ENCODE measurements at places on chromosomes 2 and 18.
A peak's percentile ranks its signal among the peaks of the same experiment; 100 is the strongest.

DNA sequence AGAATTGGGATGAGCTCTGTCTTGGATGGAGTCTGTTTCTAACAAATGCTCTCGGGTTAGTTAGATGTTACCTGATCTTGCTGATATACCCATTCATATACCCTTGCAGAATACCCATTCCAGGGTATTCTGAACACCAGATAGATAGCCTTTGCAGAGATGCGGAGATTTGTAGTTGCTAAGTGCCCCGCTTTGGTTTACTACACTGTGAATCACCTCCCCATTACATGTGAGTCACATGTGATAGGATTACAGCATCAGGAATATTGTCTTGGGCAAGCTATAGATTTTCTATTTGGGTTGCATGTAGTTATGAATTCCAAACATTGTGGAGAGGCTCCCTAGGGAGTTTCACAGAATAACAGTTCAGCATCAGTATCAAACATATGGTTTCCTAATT lies 3.8 kb downstream of the VSNL1 start:
- no peak for DNase-seq

DNA sequence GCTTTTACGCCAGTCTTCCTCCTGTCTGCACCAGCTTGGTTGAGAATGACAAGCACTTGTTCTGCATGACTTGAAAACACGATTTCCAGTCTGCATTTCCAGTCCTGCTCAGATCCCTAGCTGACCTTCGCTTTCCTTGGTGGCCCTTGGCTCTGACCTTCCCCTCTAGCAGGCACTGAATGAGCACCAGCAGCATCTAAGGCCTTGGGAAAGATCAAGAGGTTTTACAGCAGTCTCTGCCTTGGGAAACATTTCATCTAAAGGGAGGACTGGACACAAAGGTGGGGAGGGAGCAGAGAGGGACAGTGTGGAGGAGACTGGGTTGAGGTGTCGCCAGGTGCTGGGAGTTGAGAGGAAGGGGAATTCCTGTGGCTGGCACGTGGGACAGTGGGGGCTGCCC lies 30.5 kb downstream of the NTSR2 start:
- DNase-seq = no peak

DNA sequence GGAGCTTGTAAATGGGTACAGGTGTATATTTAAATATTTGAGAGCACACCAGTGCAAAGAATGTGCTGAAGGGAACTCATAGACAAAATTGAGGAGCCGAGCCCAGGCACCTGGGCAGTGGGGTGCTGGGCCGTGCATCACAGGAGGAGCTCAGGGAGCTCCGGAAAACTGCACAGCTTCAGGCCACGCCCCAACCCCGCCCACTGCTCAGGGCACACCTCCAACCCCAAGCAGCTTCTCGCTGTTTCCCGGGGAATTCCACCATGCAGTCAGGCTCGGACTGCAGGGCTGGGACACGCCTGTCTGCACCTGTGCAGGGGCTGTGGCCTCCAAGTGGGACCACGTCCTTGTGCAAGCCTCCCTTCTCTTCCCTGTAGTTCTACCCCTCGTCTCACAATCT lies 243.0 kb downstream of the HDAC4 start:
- peak; percentile 72 for DNase-seq

- peak; percentile 83 for DNase-seq
Observed at GRCh38 chr2:207337234-207338219, 171.8 kb upstream of the KLF7 start.

GRCh38 chr2:240812301-240812680 lies 7.7 kb downstream of the KIF1A start:
- DNase-seq = no peak

DNA sequence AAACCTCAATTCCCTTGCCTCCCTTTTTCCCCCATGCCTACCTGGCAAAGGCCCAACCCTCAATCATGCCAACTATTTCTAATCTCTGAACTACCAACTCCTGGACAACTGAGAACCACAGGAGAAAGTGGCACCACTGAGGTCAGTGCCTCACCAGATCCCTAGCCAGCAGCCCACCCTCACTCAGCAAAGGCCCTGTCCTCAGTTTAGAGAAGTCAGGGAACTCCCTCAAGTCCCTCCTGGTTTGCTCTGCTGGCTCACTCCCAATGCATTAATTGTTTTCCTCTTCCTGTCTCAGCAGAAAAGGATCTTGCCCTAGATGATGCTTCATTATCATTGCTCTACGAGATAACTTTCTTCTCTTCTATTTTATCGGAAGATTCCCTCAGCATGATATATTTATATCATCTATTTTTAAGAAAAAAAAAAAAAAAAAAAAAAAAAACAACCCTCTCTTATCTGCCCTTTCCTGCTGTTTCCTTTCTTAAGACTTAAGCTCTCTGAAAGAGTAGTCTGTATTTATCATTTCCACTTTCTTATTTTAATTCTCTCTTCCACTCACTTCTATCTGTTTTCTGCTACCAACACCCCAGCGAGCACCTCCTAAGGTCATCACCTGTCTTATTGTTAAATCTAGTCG lies 22.7 kb upstream of the ZBTB14 start:
- DNase-seq = no peak

- no peak for DNase-seq
Observed at GRCh38 chr2:101895039-101895438, 96.7 kb upstream of the IL1R2 start.

DNA sequence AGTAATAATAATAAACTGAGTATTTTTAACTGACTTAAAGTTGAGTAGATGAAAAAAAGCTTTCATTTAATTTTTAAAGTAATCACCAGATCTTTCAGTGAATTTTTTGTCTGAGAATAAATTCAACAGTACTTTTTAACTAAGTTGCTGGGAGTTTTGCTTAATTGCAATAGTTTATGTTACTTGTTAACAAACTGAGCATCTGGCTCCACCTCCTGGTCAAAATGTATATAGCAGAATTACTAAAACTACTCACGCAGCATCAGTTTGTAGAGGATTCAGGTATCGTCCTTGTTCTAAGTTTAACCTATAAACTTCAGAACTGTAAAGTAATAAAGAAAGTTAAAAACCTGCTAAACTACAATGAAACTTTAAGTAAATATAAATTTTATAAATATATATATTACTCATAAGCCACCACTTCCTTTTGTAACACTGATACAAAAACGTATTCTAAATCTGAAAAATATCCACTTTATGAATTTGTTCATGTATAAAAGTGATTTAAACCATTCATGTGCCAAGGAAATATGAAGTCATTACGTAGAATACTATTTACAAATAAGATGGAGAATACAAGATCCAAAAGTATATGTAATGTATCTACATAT lies 21.3 kb downstream of the NOL10 start:
- DNase-seq = no peak

DNA sequence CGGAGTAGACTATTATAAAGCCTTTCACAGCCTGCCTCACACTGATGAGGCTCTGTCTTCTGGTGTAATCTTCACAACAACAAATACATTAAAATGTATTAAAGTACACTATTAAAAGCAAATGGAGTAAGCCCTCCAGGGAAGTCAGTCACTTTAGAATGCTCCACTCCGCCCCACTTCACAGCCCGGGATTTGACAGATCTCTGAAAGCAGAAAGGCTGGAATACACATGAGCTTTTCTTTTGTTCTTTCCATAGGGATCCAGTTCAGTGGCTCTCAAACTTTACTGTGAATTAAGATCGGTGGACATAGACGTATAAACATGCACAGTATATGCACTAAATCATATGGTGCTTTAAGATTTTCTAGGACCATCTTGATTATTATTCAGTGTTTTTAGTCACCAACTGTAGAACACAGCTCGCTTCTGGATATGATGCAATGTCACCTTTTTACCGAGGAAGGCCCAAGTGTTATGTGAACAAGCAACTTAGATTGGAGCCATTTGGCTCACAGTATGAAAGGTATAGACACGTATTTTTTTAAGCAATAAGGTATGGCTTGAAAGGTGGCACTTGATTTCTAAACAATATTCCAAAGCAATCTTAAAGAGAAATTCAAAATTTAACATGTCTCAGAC lies 151.1 kb downstream of the PRKCE start:
- no peak for DNase-seq

DNA sequence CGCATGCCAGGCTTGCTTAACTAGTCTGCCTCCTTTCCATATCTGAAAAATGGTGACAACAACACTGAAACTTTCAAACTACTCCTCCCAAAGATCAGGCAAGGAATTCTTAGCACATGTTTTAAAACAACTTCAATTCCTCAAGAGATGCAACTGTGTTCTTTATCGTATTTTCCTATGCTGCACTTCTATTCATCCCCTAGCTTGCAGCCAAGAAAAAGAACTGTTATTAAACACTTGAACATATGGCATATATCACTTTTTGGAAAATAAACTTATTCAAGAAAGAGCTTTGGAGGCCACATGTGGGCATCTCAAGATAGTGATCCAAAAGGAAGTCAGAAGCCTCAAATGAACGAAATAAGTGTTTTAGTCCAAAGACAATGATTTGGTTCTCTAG lies 75.6 kb upstream of the STAM2 start:
- no peak for DNase-seq

DNA sequence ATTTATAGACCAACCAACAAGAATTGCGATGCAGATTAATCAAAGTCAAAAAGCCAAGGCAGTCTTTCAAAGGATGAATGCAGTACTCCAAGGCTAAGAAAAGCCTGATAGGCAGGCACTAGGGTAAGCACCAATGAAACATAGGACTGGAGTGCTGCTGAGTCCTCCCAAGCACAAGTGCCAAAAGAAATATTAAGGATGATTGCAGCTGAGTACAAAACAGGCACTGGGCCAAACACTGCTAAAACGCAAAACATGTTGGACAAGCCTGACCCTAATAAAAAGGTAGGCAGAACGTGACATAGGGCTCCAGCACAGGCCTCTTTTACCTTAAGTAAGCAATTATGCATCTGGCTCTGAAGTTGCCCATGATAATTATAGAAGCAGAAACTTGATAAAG lies 160.1 kb upstream of the LRP1B start:
- no peak for DNase-seq

DNA sequence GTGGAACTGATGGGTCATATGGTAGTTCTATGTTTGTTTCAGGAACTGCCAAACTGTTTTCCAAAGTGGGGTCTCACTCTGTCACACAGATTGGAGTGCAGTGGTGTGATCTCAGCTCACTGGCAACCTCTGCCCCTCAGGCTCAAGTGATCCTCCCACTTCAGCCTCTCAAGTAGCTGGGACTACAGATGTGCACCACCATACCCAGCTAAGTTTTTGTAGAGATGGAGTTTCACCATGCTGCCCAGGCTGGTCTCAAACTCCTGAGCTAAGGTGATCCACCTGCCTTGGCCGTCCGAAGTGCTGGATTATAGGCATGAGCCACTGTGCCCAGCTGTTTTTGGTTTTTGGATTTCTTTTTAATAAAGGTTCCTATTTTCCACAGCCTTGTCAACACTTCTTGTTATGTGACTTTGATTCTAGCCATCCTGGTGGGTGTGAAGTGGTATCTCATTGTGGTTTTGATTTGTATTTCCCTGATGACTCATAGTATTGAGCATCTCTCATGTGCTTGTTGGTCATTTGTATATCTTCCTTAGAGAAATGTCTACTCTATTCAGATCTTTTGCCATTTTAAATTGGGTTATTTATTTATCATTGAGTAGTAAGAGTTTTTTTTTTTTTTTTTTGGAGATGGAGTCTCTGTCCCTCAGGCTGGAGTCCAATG lies 22.8 kb downstream of the NPC1 start:
- no peak for DNase-seq

GRCh38 chr2:226581004-226581403 lies 218.6 kb downstream of the IRS1 start:
- no peak for DNase-seq

- peak; percentile 66 for DNase-seq
Observed at GRCh38 chr2:162317861-162318327, 590 bp downstream of the IFIH1 start.

DNA sequence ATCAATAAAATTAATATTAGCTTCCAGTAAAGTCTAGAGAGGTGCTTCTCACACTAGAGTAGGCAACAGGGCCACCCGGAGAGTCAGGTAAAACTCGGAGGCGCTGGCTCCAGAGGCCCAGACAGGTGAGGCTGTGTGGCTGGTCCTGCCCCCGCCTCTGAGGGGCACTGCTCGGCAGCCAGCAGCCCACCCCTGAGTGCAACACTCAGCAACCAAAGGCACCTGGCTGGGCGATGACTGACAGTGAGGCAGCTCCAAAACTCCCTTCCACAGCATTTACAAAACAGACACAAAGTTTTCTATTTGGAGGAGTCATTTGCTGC lies 138.8 kb upstream of the ID2 start:
- peak; percentile 50 for DNase-seq

DNA sequence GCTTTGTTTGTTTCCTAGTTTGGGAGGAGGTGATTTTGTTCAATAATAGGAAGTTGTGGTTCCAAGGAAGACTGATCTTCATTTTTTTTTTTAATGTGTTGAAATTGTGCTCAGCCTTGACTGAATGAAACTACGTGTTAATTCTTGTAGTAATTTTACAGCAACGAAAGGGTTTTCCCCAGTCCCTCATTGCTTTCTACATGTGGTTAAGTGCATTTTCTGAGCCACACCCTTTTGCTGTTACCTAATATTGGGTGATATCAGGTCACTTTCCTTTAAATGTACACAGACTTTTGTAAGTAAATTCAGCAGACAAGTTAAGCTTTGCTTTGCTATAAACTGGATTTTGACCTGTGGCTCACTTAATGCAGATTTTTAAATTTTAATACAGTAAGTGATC lies 73.6 kb downstream of the OTX1 start:
- DNase-seq = no peak

- DNase-seq = no peak
Observed at GRCh38 chr18:23878336-23878900, 136.1 kb upstream of the TTC39C start.

- no peak for DNase-seq
Observed at GRCh38 chr2:218722419-218722818, 11.8 kb downstream of the TTLL4 start.

DNA sequence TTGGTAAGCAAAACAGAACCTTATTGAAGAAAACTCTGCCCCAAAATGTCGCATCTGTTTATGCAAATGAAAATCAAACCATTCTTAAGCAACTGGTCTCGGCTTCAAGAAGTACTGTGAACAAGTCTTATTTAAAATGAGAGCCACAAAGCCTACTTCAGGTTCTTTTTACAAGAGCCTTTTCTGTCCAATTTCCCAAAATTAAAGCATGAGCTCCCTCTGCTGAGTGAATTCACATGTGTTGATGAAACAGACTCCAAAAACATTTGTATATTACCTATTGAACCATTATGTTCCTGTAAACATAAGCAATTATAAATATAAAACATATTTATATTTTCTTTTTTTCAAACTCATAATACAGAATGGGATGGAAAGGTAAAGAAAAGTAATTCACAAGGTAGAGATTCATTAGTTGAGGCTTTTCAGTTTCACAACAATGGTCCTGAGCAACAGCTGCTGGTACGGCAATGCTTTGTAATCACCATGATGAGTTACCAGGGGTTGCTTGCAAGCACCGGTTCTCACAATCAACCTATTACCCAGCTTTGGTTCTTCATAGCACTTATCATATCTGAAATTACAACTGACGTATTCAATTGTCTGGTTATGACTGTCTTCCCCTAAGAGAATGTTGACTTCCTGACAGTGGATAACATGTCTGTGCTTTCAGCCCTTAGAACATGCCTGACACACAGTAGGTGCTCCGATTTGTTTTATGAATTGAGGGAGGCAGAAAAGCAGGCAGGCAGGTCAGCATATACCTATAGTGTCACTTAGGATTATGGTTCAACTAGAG lies 108.4 kb upstream of the BZW1 start:
- DNase-seq = no peak

Measured in islet precursor cell (in vitro differentiated cells).